ENCODE measurements at places on chromosomes 3 and 15. TPM values are rescaled to one million over a fixed set of nuclear protein-coding genes. Genes with fewer than 3 reads are reported as not detected.

DNA sequence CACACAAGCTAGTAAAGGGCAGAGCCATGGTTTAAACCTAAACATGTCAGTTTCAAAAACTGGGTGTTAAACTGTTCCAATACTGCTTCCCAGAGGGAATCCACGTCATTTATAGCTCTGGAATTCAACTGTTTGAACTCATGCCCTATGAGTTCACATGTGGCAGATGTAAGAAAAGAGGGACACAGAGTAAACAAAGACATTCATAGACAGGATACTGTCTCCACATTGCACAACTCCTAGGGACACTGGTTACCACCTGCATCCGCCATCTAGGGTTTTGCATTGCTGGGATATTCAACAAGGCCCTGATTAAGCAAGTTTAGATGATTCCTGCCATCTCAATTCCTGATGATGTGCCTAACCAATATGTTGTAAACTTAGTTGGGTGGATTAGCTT, 134.1 kb upstream of the COL8A1 start:
- no peak for DNase-seq

The USP19 gene
- polyA plus RNA-seq, result 59.0 TPM

The TM6SF1 gene
- 1.6 TPM for polyA plus RNA-seq

The FBXO40 gene
- 0.03 TPM for polyA plus RNA-seq

DNA sequence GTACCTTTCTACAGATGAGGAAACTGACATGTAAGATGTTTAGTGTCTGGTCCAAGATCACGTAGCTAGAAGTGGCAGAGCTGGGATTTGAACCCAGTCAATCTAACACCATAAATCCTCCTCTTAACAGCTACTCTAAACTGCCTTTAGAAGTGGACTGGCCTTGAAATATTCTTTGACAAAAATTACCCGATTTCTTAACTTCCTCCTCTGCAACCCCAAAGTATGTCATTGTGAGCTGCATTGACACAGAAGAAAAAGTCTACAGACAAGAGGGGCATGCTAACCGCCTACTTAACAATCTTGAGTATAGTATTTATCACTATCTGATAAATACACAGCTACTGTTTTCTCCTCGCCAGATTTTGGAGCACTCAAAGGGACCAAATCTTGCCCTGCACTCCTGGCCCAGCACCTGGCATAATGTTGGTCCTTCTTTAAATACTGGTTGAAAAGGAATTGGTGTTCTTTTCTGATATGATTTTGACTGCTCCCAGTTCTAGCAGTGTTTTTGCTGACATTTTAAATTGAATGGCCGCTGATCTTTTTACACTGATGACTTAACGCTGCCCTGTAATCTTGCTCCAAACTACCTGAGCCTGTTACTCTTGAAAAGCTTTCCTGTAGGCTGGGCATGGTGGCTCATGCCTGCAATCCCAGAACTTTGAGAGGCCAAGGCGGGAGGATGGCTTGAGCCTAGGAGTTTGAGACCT, 36.9 kb downstream of the ITPR1 start:
- DNase-seq, result no peak

- no peak for DNase-seq
Measured at GRCh38 chr15:54803134-54803808, 393.5 kb downstream of the RSL24D1 start.

DNA sequence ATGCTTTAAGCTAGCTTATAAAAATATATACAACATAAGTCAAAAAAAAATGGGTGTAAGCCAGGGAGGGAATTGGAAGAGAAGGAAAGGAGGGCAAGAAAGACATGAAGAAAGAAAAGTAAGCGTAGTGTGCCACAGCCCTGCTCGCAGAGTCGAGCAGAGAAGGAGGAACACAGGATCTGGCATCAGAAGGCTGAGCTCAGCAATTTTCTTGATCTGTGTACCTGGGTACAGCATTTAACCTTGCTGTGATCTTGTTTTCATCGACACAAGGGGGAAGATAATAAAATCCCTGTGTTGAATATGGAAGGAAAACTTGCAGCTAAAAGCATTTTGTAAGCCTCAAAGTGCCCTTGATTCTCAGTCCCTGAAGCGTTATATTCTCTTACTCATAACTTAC, 23.7 kb upstream of the C2CD4B start:
- DNase-seq, result no peak

The AQP9 gene
- 0.11 TPM for polyA plus RNA-seq

GRCh38 chr3:30129765-30130164, 476.6 kb upstream of the TGFBR2 start:
- no peak for DNase-seq

DNA sequence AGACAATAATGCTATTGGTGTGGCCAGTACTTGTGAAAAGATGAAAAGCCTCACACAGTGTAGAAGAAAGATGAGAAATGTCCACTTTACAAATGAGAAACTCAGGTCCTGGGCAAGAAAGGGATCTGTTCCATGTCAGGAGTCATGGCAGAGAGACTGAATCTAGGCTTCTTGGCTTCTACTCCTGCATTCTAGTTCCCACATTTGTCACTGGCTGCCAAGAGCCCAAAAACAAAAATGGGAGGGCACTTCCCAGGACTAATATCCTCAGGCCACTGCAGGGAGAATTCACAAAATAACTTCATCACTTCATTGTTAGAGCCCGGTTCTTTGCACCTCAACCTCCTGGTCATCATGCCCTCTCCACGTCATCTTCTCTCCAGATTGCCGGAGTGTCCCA, 337.5 kb downstream of the NTRK3 start:
- DNase-seq, result no peak

GRCh38 chr3:140863580-140864009, 78.0 kb upstream of the SLC25A36 start:
- peak; percentile 61 for DNase-seq

GRCh38 chr3:48429317-48429959, 448 bp downstream of the PLXNB1 start:
- DNase-seq, result peak; percentile 49

- DNase-seq, result no peak
Measured at GRCh38 chr15:39354189-39354588, 226.7 kb upstream of the THBS1 start.

- no peak for DNase-seq
Measured at GRCh38 chr3:55879901-55880331, 392.8 kb upstream of the WNT5A start.

Measured in right renal pelvis (tissue), 4 donors.